Stimulated activated CD8-positive, alpha-beta memory T cell treated with anti-CD3 and anti-CD28 coated beads, Interleukin-15, amount 100 ng/mL, for 48 hours (primary cell): ENCODE measurements at places on chromosomes 12 and 14.

GRCh38 chr14:56887216-56887615 is 76.9 kb upstream of the OTX2 start:
- DNase-seq: no peak

DNA sequence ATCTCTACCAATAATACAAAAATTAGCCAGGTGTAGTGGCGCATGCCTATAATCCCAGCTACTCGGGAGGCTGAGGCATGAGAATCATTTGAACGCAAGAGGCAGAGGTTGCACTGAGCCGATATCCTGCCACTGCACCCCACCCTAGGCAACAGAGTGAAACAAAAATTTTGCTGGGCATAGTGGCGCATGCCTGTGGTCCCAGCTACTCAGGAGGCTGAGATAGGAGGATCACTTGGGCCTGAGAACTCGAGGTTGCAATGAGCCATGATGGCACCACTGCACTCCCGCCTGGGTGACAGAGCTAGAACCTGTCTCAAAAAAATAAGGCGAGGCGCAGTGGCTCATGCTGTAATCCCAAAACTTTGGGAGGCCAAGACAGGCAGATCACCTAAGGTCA is 9.5 kb downstream of the ATXN2 start:
- DNase-seq: no peak

GRCh38 chr12:59027199-59027598 is 106.9 kb upstream of the LRIG3 start:
- DNase-seq: no peak

DNA sequence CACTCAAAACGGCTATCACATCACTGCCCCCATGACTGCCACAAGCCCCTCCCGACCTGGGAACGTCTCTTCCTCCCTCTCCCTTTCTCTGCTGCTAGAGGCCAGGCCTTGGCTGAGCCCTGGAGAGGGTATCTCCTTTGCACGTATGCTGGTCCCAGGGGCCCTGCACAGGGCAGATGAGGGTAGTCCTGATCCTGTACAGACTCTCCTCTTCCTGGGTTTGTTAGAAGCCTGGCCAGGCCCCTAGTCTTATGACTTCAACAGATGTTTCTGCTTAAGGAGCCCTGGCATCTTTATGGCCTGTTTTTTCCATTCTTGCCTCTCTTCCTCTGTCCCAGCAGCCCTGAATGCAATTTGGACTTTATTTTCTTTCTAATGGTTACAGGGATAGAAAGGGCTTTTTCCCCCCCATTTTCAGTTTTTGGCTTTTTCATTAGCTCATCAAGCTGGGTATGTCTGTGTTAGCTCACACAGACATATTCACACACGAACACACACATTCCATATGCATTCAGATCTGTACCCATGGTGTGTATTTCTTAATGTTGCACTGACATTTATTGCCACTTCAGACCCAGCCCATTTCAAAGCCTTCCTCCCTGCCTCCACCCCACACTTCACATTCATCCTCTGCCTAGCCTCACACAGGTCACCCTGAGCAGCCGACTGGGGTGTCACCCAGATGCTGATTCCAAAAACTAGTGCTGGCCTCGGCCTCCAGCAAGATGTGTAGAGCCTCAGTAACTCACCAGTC is 203.2 kb downstream of the ZFP36L1 start:
- no peak for DNase-seq

GRCh38 chr14:52222901-52223300 is 44.6 kb upstream of the PTGDR start:
- DNase-seq: no peak

- DNase-seq: no peak
Measured at GRCh38 chr12:25717552-25717951, 164.5 kb upstream of the LMNTD1 start.
